ENCODE measurements at places on chromosomes 4 and X. TPM values are rescaled to one million over a fixed set of nuclear protein-coding genes. Genes with fewer than 3 reads are reported as not detected.

Gene SLC2A9
- total RNA-seq: 4.4 TPM

Gene CFAP47
- total RNA-seq: 0.64 TPM

Gene SLC9B1
- total RNA-seq: 0.75 TPM

Gene CORIN
- 0.58 TPM for total RNA-seq

Gene PRRG1
- 5.8 TPM for total RNA-seq

Gene APLN
- total RNA-seq: 1.1 TPM

Gene LUZP4
- total RNA-seq: not detected

Gene FAM53A
- total RNA-seq: 1.8 TPM

Gene KLHL4
- total RNA-seq: 0.23 TPM

GRCh38 chr4:172554588-172554987 lies 614.0 kb upstream of the GALNT7 start:
- ATAC-seq: no peak

GRCh38 chr4:4397441-4397819 lies 10.5 kb downstream of the NSG1 start:
- ATAC-seq: no peak

GRCh38 chr4:81571105-81571504 lies 99.4 kb upstream of the RASGEF1B start:
- ATAC-seq: no peak

GRCh38 chr4:102663073-102663472 lies 97.7 kb downstream of the MANBA start:
- ATAC-seq: no peak

GRCh38 chr4:75726577-75726976 lies 2.2 kb downstream of the USO1 start:
- no peak for ATAC-seq

- no peak for ATAC-seq
These were observed 532 bp downstream of the ZNF827 start for GRCh38 chr4:145937971-145938611.

DNA sequence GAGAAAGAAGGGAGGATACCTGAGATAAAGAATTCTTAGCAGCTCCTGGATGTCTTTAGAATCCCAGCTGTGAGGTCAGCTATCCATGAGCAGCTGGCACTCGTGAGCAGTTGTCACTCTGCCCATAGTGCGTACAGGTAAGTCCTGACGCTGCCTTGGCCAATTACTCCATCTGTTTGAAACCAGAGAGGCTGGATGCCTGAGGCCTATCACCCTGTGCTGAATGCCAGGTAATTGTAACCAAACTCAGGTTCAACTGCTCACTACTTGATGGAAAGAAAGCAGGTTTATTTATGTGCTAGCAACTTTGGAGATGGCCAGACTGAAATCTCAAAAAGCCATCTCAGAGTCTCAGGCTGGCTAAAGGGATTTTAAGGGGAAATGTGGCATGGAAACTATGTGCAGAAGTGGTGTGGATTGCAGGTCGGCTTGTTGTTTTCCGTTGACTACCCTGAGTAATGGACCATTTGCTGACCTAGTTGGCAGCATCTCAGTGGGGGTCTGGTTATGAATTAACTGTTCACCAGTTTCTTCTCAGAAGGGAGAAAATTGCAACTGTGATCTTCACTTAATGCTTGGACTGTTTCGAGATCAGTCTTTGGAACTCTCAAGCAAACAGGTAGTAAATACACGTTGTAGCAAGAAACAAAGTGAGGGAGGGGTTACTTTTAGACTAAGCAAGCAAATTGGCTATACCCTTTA lies 1614.0 kb upstream of the PCDH10 start:
- ATAC-seq: no peak

GRCh38 chr4:78145008-78145407 lies 87.9 kb downstream of the FRAS1 start:
- ATAC-seq: no peak

DNA sequence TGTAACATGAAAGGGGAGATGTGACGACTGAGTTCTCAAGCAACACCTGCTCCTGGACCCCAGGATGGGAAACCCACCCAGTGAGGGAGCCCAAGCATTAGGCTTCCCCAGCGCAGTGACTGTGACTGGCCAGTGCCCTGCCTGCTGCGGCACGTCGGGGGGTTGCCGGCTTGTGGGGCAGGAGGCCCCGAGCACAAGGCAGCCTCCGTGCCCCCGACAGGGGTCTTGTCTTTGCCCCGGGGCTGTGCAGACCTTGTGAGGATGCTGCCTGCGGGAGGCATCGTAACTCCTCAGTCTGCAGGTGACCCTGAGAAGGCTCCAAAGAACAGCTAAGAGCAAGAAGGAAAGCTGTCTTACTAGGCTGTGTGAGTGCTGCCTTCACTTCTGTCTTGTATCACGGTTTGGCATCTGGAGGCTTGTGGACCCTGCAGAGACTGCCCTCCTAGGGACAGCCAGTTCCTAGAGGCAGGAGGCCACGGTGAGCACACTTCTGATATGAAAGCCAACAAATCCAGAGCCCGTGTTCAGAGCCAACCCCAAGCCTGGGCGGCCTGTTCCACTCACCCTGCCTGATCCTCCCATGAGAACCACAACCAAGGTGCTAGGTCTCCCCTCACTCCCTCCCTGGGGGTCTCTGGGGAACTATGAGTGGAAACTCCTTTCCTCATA lies 47.7 kb downstream of the FGFRL1 start:
- no peak for ATAC-seq

- no peak for ATAC-seq
These were observed 621.5 kb upstream of the HTR2C start for GRCh38 chrX:113962343-113962742.

DNA sequence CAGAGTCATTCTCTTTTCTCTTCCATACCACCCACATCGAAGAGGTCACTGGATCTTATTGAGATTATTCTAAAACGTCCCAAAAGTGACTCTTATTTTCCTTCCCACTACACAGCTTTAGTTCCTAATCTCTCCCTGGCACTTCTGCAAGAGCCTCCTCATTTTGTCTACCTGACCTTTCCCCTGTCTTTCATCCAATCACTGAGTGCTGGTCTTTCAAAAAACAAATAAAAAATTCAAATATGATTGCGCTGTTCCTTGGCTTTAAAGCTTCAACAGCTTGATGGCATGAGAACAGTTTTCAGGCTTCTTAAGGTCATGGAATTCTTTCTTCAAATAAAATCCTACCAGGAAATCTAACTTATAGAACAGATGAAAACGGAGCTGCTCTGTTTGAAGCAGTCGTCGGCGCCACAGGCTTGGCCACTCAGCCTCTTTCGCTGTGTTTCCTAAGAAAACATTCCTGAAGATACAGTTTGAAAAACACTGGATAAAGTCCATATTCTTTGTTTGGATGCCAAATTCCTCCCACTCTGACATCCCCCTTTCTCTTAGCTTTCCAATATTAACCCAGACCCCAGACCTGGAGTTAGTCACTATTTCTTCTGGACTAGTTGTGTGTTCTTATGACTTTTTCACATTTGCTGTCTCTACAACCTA lies 12.5 kb downstream of the SYTL5 start:
- ATAC-seq: no peak

DNA sequence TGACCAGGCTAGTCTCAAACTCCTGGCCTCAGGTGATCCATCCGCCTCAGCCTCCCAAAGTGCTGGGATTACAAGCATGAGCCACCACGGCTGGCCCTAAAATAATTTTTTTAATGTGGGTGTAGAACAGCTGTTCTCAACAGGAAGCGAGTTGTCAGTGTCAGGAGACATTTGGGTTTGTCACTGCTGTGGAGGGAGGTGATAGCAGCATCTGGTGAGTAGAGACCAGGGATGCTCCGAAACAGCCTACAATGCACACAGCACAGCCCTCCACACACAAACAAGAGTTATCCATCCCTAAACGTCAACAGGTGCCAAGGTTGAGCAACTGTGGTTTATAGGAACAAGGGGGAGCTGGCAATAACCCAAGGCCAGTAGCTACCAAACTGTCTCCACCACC lies 243.4 kb upstream of the STS start:
- ATAC-seq: no peak

DNA sequence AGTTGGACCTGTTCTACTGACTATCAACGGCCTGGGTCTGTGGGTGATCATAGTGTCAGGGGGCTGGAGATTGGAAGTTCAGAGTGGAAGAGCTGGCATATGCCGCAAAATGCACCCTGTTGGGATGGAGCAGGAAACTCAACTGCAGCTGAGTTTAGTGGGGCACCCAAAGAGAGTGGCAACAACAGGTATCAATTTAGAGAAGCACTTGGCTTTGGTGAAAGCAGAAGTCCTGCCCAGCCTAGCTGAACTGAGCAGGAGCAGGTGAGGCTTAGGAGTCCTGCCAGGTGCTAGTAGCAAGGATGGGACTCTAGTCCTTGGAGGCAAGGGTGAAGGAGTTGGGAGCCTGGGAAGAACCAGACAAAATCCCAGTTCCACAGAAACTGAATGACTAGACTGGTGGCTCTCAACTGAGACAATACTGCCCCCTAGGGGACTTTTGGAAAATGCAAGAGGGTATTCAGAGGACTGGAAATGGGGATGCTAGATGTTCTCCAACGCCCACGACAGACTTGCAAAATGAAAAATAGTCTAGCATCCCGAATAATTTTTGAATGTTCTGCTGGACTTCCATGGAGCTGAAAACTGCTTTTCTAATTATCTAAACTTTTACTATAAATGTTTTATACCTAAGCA lies 49.4 kb downstream of the RTL9 start:
- peak; percentile 66 for ATAC-seq

DNA sequence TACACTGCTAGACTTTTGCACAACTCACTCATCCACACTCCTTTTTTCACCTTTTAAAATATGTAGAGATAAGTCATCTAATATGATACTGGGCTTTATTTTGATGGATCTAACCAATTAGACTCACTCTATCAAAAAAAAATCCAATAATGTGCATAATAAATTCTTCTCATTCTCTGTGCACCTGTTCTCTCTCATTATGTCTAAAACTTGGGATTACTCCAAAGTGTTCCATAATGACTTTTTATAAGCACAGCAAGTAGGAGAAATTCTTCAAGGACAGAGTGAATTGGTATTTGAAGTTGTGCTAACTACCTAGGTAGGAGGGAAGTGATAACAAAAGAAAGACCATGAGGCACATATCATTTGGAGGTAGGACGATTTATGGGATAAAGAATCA lies 1438.8 kb downstream of the PCDH7 start:
- ATAC-seq: no peak
